CD4-positive, alpha-beta T cell (primary cell): ENCODE measurements at places on chromosomes 2 and 18.

- DNase-seq: no peak
Observed at GRCh38 chr2:133653056-133653455, 84.8 kb upstream of the NCKAP5 start.

DNA sequence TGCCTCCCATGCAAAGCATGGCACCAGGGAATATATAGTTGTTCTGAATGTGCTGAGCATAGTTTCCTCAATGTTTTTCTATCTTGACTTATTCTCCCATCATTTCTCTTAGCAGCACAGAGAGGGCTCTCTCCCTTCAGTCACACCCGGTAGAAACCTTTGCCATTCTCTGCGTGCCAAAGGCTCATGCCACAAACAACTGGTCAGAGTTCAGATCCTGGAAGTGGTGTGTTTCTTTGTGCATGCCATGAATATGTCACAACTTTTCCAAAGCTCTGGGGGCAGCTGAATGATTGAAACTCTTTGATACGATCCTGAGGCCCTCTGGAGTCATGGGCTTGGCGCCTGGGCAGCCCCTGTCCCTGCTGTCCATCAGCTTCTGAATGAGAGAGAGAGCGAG lies 28.0 kb upstream of the EDAR start:
- DNase-seq: no peak

DNA sequence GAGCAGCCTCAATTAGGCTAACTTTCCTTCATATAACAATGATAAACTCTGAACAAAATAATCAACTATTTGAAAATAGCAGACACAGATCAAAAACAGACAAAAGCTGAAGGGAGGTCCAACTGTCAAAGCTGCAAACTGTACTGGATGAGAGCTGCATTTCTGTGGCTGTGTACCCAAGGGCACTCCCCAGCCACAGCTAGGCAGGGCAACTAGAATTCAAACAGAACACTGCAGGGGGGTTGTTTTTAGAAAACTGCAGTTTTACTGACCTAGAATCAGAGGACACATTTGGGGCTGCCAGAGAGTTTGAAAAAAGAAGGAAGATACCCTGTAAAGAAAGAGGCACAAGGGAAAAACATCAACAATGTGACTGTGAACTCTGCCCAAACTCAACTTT lies 56.8 kb downstream of the SMAD2 start:
- no peak for DNase-seq

DNA sequence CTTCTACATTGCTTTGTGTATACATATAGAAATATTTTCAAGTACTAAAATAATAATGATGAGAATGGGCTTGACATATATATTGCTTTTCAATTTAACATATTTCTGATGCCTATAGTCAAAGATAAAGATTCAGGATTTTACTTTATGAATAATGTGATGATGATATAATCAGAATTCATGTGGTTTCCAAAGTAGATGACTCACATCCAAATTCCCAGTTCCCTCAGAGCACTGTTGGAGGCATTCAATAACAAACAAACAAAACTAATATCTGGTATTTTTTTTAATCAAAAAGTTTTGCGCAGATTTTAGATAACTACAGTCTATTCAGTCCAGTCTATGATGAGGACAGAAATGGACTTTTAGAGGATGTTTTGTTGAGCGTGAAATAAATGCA lies 2094.5 kb upstream of the CELF4 start:
- DNase-seq: no peak
